ENCODE measurements at places on chromosomes 12 and 14.
A peak's percentile ranks its signal among the peaks of the same experiment; 100 is the strongest.

DNA sequence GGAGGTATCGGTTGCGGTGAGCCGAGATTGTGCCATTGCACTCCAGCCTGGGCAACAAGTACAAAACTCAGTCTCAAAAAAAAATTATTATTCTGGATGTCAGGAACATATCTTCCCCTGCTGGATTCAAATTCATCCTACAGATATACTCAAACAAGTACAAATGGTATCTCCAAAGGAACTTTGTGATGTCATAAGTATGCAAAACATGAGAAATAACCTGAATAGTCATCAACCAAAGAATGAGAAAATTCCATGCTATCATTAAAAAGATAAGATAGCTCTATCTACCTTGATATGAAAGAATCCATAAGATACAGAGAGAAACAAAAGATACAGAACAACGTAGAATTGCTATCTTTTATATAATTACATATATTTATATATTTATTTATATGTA is 67.7 kb downstream of the EEA1 start:
- no peak for DNase-seq

DNA sequence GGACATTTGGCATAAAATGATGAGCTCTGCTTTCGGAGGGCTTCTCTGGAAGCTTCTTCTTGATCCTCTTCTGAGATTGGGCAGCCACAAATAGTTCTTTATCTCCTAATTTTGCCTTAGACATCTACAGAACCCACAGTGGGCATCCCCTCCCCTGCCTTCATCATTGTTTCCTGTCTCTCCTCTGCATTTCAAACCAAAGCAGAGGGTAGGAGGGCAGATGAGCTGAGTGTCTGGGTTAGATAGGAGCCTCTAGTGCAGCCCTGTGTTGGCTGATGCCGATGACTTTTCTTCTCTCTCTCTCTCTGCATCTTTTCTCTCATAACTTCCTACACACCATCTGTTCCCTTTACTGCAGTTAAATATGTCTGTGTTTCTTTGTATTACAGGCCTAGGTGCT is 8.5 kb upstream of the IL26 start:
- no peak for DNase-seq

GRCh38 chr14:98445718-98446117 is 826.3 kb downstream of the BCL11B start:
- no peak for DNase-seq

DNA sequence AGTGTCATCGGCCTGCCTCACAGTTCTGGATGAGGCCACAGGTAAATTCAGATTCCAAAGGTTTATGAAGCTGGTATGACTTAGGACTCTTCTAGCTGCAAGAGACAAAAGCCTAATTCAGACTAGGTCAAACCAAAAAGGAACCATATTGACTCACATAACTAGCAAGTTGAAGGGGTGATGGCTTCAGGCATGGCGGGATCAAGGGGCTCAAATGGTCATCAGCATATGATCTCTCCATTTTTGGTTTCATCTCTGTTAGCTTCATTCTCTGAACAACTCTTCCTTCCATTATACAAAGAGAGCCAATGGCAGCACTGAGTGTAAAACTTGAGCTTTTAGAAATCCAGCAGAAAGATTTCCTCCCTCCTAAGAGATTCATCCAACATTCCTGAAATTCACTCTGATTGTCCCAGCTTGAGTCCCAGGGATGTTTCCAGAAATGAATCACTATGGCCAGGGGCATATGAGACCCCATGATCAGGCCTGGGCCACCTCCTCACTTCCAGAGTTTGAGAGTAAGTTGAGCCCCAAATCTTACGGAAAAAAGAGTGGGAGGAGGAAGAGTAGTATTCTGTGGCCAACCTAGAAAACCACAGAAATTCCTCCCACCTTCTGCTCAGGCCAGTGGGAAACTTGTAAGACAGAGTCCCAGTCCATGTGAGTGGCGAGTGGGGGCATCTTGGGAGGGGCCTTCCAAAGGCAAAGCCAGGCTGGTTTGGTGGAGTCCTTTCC is 2.0 kb upstream of the MAP1LC3B2 start:
- peak; percentile 46 for DNase-seq

GRCh38 chr12:58639318-58639934 is 280.9 kb downstream of the LRIG3 start:
- DNase-seq = peak; percentile 60

GRCh38 chr14:104086661-104087461 is 1.4 kb downstream of the ASPG start:
- DNase-seq = no peak
